T-helper 1 cell treated with Interleukin-12 subunit alpha and Interleukin-12 subunit beta and Interleukin-4 antibody, amounts not matched to agents 30 ng/mL and 1 ng/mL, for 36 hours (primary cell): ENCODE measurements at places on chromosomes 7 and 10. TPM values are rescaled to one million over a fixed set of nuclear protein-coding genes. Genes with fewer than 3 reads are reported as not detected.

LRRD1 gene
- total RNA-seq: not detected in 2 replicates

ERLIN1 gene
- total RNA-seq: 14.1 and 17.2 TPM in 2 replicates

GIMAP5 gene
- 242 and 253 TPM in 2 replicates for total RNA-seq

AEBP1 gene
- total RNA-seq: 6.1 and 9.0 TPM in 2 replicates

ACSM6 gene
- not detected in 2 replicates for total RNA-seq

PRPF18 gene
- 24.6 and 25.6 TPM in 2 replicates for total RNA-seq

GNGT1 gene
- total RNA-seq: not detected in 2 replicates

LLCFC1 gene
- total RNA-seq: not detected in 2 replicates

SDK1 gene
- total RNA-seq: 0.20 and 0.34 TPM in 2 replicates

NKX6-2 gene
- not detected in 2 replicates for total RNA-seq
